ENCODE measurements at places on chromosomes 3 and 15. TPM values are rescaled to one million over a fixed set of nuclear protein-coding genes. Genes with fewer than 3 reads are reported as not detected.

RLBP1 gene
- total RNA-seq = 3.3 TPM

EBLN2 gene
- 3.7 TPM for total RNA-seq

ALG1L2 gene
- not detected for total RNA-seq

IL5RA gene
- under 0.01 TPM for total RNA-seq

SLC25A20 gene
- 9.0 TPM for total RNA-seq

ITPKA gene
- total RNA-seq = 1.6 TPM

RBPMS2 gene
- total RNA-seq = under 0.01 TPM

MBD4 gene
- total RNA-seq = 24.5 TPM

OXTR gene
- total RNA-seq = 2.0 TPM

TRH gene
- 4.1 TPM for total RNA-seq

SLC2A2 gene
- total RNA-seq = not detected

GRK7 gene
- under 0.01 TPM for total RNA-seq

AP3B2 gene
- 55.8 TPM for total RNA-seq

SLC6A11 gene
- 27.3 TPM for total RNA-seq

SPINK8 gene
- not detected for total RNA-seq

TMEM212 gene
- not detected for total RNA-seq

ITIH1 gene
- total RNA-seq = not detected

TMC3 gene
- total RNA-seq = under 0.01 TPM

GNAT1 gene
- total RNA-seq = not detected

UPK1B gene
- total RNA-seq = not detected

FEZF2 gene
- total RNA-seq = 12.2 TPM

PLA2G4D gene
- total RNA-seq = under 0.01 TPM

CASR gene
- not detected for total RNA-seq

GOLGA8J gene
- not detected for total RNA-seq

ULK3 gene
- total RNA-seq = 30.6 TPM

MFSD1 gene
- total RNA-seq = 34.6 TPM

GOLGA6L4 gene
- 2.4 TPM for total RNA-seq

BCL2A1 gene
- total RNA-seq = 0.82 TPM

GOLGA6B gene
- total RNA-seq = not detected

TICRR gene
- 1.2 TPM for total RNA-seq

All from frontal cortex (tissue), 4 donors.